Hematopoietic multipotent progenitor cell (in vitro differentiated cells): ENCODE measurements at places on chromosomes 5 and 9.

GRCh38 chr5:120479066-120479465, 15.0 kb downstream of the PRR16 start:
- DNase-seq, result no peak

- no peak for DNase-seq
These were observed 524.7 kb downstream of the SPATA31D1 start for GRCh38 chr9:82513242-82513751.

DNA sequence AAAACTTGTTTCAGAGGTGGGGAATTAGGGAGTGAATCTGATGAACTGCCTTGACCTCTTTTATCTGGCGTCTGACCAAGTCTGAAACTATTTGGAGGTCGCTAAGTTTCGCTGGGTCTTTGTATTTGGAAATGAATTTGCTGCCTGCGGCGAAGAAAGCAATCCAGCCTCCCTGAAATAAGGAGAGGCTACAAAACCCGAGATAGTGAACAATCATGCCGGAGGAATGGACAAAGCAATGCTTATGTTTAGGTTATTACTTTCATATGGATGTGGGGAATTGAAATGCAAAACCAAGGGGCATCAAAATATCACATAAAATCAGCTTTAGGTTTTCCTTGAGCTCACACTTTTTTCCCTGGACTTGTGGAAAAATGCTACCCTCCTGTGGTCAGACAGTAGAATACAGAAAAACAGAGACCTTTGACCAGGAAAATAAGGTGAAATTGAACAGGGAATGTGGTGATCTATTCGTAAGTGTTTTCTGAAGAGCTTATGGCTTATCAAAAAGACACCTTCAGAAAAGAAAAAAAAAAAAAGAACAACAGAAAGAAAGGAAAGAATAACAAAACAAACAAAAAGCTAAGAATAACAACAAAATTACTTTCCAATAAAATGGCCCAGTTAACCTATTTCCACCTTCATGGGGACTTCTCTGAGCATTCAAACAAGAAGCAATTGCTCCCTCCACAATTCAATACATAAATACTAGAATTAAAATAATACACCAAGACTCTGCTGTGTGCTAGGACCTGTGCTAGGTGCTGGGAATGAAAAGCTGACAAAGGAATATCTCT, 68.6 kb upstream of the DPYSL3 start:
- DNase-seq, result peak; percentile 32

DNA sequence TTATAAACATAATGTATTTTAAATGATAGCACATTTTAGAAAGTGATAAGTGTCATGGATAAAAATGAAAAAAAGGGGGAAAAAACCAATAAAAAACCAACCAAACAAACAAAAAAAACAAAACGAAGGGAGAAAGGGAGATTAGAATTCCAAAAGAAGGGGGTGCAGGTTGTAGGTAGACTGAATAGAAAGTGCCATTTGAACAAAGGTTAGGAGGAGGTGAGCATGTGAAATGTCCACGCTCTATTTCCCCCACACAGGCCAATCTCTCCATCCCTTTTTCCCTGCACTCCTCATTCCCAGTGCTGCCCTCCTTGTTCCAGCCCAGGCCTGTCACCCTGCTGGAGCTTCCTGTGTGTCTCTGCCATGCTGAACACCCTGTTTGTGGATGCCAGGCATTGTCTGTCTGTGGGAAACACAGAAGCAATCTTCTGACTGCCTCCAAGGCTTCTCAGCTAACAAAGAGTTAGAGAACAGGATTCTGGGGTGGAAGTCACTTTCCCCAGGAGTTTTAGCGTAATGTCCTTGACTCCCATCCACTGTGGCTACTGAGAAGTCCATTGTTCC, 138.8 kb downstream of the ADAMTS16 start:
- no peak for DNase-seq

DNA sequence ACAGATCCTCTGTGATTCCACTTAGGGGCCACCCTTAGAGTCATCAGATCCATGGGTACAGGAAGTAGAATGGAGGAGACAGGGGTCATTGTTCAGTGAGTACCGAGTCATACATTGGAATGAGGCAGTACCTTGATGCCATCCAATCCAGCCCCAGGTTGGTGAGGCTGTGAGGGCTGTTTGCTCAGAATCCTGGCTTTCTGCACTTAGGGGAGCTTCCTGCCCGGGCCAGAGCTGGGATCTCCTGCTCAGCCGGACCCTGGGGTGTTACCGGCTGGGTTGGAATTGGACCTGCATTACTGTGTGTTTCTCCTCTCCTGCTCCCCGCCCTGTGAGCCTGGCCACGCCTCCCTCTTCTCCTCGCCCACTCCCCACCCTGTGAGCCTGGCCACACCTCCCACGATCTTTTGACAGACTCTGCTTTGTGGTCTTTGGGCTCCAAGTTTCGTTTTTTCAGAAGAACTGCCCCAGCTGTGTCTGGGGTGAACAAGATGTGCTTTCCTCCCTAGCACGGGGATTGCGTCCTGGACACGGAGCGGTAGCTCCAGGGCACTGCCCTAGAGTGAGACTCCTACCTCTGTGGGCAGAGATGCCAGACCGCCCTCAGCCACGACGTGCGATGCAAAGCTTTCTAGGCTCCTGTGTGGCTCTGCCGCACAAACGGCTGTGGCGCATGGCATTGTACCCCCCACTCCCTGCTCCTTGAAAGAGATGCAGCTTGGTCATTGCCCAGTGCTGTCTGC, 15.4 kb downstream of the TRAF2 start:
- peak; percentile 47 for DNase-seq

- DNase-seq, result no peak
These were observed 190.1 kb downstream of the TMEM232 start for GRCh38 chr5:110536120-110537115.

- no peak for DNase-seq
These were observed 3.6 kb upstream of the ARAP3 start for GRCh38 chr5:141685591-141685990.

- DNase-seq, result no peak
These were observed 18.3 kb upstream of the CAMSAP1 start for GRCh38 chr9:135925496-135926133.

DNA sequence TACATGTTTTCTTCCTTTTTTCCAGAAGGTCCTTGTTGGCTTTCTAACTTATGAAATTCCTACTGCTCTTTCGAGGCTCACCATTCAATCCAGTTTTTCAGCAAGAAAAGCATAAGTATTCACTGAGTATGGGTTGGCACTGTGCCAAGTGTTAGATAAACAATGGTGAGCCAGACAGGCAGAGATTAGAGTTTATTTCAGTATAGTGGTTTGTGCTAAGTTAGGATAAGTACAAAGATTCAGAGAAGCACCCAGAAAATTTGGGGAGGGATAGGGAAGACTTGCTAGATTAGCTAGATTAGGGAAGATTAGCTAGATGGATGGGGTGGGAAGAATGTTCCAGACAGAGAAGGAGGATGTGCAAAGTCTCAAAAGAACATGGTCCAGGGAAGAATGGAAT, 122.9 kb downstream of the OXCT1 start:
- DNase-seq, result no peak

- DNase-seq, result peak; percentile 23
These were observed 128.3 kb upstream of the HAPLN1 start for GRCh38 chr5:83848941-83849340.

GRCh38 chr5:40261984-40262383, 417.7 kb upstream of the PTGER4 start:
- DNase-seq, result no peak

DNA sequence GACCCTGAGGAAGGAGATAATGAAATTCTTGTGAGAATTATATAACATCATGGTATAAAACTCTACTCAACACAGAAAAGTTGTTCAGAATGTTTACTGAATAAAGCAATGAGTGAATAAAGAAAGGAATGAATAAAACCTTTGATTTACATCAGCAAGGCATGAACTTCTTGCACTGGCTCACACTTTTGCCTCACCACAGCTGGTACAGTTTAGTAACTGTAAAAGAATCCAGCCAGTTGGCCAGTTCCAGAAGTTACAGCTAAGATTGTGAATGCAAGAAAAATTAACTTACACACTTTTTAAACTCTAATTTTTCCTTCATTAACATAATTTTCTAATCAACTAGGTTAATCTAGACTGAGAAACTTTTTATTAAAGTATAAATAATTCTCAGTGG, 490.9 kb downstream of the NFIB start:
- DNase-seq, result no peak

- no peak for DNase-seq
These were observed 34.7 kb upstream of the ICE1 start for GRCh38 chr5:5387777-5388176.

GRCh38 chr9:112858625-112859147, 32.0 kb downstream of the SLC46A2 start:
- DNase-seq, result peak; percentile 79

- no peak for DNase-seq
These were observed 2.2 kb downstream of the NSMF start for GRCh38 chr9:137456864-137457405.

- DNase-seq, result no peak
These were observed 16.6 kb downstream of the NIM1K start for GRCh38 chr5:43208658-43209057.

- DNase-seq, result no peak
These were observed 42.7 kb upstream of the PLPP1 start for GRCh38 chr5:55577353-55578060.

GRCh38 chr9:36855448-36856315, 178.4 kb downstream of the PAX5 start:
- DNase-seq, result no peak

GRCh38 chr9:11182001-11182400, 569.2 kb upstream of the PTPRD start:
- no peak for DNase-seq

- DNase-seq, result peak; percentile 5
These were observed 46.6 kb downstream of the RAB3C start for GRCh38 chr5:58629271-58630159.

DNA sequence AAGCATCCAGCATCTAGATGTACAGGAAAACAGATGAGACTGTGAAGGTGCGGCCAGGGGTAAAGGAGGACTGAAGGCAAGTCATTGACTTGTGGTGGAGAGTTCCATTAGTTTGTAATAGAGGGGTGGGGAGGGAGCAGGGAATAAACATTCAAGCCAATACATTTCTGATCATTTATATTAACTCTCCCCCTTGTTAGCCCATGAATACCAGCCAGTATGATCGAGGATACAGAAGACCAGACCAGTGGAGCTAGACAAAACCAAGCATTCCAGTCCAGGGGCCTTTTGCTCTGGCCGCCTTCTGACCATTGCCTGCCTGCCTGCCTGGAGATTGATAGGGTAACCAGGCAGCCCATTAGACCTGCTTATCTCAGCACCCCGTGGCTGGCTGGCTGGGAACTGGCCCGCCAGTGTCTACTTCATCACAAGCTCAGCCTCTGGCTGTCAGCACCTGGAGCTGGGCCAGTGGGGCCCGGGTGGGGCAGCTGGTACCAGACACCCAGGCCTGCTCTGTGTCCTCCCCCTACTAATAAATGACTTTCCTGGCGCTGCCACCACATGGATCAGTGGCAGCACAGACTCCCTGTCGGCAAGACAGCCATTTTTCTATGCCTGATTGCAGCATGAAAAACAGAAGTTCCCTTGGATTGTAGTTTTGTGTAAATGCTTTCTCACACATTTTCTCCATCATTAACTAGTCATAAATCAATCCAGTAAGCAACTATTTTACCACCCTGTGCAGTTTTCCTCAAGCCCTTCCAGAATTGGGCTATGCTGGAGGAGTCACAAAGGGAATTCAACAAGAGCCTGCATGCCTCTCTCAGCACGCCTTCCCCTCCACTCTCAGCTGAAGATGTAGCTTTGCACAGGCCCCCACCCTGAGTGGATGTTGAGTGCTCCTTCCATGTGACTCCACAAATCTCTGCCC, 181.3 kb downstream of the SNCAIP start:
- DNase-seq, result no peak

GRCh38 chr5:64688965-64689364, 1.3 kb upstream of the SHISAL2B start:
- no peak for DNase-seq

DNA sequence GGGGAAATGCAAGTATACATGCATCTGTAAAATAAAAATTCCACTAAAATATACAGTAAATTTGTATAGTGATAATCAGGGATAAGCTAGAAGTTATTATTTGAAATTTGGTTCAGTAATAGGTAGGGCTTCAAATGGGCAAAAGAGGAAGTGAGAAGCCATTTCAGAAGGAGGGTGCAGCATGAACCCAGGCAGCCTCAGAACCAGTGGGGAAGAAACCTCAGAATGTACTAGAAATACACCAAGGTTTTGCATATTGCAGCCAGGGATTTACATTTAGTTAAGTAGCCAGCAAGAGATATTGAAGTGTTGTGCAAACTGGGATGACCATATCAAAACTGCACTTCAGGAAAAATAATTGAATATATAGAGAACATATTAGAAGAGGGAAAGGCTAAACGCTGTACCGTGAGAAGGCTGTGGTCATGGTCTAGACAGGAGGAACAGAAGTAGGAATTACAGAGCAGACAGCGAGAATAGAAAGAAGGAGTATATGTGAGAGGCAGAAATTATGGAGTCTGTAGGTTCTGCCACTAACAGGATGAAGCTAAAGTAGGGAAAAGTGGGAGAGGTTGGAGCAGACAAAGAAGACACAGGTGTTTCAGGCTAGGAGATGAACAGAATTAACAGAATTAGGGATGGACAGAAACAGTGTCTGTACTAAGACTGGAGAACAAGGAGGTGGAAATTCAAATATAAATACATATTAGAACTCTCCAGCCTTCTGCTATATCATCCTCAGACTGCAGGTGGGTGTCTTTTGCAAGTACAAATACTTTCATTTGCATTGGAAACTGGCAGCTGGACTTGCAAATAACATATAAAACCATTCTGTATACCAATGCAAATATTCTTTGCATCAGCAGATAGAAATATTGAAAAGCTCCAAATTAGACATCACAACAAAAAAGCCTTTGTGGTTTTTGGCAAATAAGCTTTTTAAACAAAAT, 335.6 kb downstream of the ZNF608 start:
- no peak for DNase-seq

GRCh38 chr9:136542241-136543040, 3.4 kb downstream of the NOTCH1 start:
- no peak for DNase-seq

DNA sequence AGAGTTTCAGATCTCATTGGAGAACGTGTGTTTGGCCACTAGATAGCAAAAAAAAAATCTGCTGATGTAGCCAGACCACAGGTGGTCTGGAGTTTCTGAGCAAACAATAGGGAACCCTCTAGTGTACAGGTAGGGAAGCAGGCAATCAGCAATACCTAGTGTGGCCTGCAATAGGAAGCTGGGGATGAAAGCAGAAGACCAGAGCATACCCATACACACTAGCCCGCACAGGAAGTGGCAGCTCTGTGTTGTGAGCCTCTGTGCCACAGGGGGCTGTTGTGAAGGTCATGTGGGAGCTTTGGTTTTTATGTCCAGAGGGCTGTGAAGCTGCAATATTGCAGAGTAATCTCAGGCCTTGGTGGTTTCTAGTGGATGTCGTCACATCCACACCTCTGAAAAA, 81.2 kb downstream of the MTAP start:
- DNase-seq, result no peak

GRCh38 chr5:135871268-135871915, 24.2 kb downstream of the IL9 start:
- DNase-seq, result no peak

- DNase-seq, result no peak
These were observed 96.3 kb downstream of the ERCC6L2 start for GRCh38 chr9:95971815-95972214.
